Thoracic aorta (tissue), 2 donors: ENCODE measurements at places on chromosomes 11 and 22.
A peak's percentile ranks its signal among the peaks of the same experiment; 100 is the strongest.

- DNase-seq: no peak
Measured at GRCh38 chr11:61155312-61155711, 5.9 kb downstream of the VPS37C start.

GRCh38 chr11:8613036-8613435 lies 19.0 kb upstream of the STK33 start:
- DNase-seq: no peak

GRCh38 chr11:104286129-104286528 lies 122.2 kb upstream of the PDGFD start:
- DNase-seq: no peak

- no peak for DNase-seq
Measured at GRCh38 chr11:8093931-8094575, 13.0 kb downstream of the TUB start.

- no peak for DNase-seq
Measured at GRCh38 chr11:69486056-69486772, 4.8 kb downstream of the LINC01488 start.

- DNase-seq: no peak
Measured at GRCh38 chr22:36430863-36431262, 43.1 kb upstream of the MYH9 start.

DNA sequence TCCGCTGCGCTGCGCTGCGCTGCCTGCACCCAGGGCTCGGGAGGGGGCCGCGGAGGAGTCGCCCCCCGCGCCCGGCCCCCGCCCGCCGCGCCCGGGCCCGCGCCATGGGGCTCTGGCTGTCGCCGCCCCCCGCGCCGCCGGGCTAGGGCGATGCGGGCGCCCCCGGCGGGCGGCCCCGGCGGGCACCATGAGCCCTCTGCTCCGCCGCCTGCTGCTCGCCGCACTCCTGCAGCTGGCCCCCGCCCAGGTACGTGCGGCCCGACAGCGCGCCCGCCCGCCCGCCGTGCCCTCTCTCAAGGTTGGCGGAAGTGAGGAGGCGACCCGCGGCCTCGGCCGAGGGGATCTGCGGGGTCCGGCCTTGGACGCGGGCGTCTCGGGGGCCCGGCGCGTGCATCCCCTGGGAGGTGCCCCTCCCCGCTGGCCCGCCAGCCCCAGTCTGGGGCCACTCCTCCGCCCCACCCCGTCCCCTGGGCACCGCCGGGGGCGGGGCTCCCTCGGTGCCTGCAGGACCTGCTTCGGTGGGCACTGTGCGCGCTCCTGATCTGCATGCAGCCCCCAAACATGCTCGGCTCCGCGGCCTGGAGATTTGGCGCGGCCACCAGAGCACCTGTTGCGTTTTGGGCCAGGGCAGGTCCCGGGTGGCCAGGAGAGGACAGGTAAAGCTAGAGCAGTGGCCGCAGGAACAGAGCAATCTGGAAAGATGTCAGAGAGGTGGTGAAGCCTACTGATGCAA lies 429 bp downstream of the VEGFB start:
- no peak for DNase-seq

GRCh38 chr11:44483919-44484610 lies 81.4 kb upstream of the CD82 start:
- DNase-seq: no peak

DNA sequence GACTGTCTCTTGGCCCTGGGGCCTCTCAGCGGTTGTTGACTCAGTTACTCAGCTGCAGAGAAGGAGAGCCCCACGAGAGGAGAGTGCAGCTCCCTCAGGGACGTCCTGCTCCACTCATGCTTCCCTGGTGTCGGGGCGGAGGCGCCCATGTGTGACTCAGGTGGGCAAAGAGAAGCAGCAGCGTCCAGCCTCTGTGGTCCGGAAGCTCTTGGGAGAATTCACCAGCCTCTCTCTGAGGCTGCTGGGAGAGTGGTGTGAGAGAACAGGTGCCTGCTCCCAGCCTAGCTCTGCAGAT lies 25.7 kb downstream of the GLB1L2 start:
- no peak for DNase-seq

GRCh38 chr11:85947431-85948272 lies 92.5 kb downstream of the CCDC83 start:
- DNase-seq: no peak

DNA sequence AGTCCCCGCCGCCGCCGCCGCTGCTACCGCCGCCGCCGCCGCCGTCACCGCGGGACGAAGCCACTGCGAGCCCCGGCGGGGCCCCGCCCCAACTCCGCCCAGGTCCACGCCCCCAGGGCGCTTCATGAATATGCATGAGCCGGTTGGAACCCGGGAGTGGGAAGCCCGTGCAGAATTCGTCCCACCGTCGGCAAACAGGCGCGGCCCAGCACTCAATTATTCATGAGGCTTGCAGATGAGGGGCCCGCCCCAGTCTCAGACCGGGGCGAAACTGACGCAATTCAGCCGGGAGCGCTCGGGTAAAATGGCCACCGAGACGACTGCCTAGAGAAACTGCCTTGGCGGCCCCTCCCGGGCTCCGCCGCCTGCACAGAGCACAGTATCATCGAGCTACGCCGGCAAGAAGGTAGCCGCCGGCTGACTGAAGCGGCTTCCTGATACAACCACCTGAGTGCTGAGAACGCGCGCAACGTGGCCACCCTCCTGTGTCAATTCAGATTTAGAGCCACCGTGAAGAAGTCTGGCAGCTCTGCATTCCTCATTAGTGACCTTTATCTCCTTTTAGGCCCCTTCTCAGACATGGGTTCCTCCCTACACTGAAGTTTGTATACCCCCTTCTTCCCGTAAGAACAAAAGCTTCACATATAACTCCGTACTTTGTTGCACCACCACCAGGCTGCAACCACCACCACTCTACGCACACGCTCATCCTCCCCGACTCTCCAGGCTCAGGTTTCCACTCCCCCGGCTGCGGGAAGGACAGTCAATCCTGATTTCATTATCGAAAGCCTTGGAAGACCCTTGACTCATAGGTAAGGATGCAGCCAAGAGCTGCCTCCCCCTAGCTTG lies at the start of gene TNKS1BP1:
Gene TNKS1BP1 (minus strand): TSS at position 67 of the 849 bp plus-strand sequence. CDS start 3,067 bp downstream, outside the sequence.
- peak; percentile 93 for DNase-seq

GRCh38 chr11:30733748-30734147 lies 147.6 kb upstream of the MPPED2 start:
- no peak for DNase-seq

GRCh38 chr11:115518983-115519628 lies 14.9 kb upstream of the CADM1 start:
- DNase-seq: no peak

DNA sequence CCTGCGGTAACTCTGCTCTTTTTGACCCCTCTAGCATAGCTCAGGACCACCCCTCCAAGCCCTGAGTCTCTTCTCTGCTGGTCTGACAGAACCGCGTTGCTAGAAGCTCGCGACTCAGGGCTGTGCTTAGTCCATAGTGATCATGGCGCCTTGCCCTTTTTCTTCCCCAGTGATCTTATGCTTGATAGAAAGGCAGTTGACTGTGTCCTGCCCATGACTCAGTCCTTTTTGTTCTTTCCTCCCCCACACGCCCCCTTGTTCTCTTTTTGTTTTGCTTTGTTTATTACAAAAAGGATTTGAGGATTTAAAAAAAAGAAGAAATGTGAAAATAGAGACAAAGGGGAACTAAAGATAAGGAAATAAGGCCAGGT lies 17.5 kb downstream of the IL17RA start:
- DNase-seq: no peak

GRCh38 chr11:111456859-111457730 lies 55.1 kb downstream of the BTG4 start:
- no peak for DNase-seq

GRCh38 chr11:66701432-66702240 lies 23.9 kb upstream of the RBM4B start:
- DNase-seq: no peak

GRCh38 chr22:26681395-26681821 lies 24.0 kb downstream of the MIAT start:
- no peak for DNase-seq

- DNase-seq: no peak
Measured at GRCh38 chr11:91174734-91175133, 951.9 kb upstream of the CHORDC1 start.

GRCh38 chr11:72227316-72228228 lies 3.0 kb downstream of the INPPL1 start:
- no peak for DNase-seq

DNA sequence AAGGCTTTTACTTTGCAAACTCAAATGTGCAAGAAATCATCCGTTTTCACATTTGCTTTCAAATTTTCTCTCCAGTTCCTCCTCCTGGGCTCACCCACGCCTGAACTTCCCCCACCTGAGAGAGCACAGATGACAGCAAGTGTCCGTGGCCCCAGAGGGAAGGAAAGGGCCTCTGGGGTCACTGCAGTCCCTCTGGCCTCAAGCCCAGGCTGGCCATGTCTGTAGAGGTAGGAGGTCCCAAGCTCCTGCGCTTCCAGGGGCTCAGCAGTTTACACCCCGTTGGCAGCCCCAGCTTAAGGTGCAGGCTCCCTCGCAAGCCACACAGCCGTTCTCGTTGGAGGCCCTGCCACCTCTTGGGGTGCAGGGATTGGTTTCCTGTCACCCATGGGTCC lies 40.5 kb upstream of the PRDM11 start:
- no peak for DNase-seq

DNA sequence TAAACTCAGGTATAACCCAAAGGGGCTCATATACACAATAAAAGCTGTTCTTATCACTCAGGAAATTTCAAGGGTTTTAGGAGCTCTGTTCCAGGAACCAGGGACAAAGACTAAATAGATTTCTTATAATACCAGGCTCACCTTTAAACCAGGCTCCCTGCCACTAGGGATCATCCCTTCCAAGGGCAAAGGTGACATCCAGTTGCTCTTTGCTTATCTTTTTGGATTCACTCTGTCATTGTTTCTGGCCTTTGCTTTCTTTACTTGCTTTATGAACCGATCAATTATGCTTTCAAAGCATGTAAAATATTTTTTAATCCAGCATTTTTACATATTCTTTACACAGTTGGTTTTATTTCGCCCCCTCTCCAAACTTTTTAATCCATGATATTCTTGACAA lies 321.7 kb upstream of the SYN3 start:
- no peak for DNase-seq

DNA sequence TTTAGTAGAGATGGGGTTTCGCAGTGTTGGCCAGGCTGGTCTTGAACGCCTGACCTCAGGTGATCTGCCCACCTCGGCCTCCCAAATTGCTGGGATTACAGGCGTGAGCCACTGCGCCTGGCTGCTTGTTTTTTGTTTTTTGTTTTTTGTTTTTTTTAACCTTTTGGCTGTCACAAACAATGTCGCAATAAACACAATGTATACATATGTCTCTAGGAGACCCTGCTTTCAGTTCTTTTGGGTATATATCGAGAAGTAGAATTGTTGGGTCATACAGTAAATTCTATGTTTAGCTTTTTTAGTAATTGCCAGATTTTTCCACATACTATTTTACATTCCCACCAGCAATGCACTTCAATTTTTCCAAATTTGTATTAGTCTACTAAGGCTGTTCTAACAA lies 28.0 kb downstream of the RBX1 start:
- no peak for DNase-seq

DNA sequence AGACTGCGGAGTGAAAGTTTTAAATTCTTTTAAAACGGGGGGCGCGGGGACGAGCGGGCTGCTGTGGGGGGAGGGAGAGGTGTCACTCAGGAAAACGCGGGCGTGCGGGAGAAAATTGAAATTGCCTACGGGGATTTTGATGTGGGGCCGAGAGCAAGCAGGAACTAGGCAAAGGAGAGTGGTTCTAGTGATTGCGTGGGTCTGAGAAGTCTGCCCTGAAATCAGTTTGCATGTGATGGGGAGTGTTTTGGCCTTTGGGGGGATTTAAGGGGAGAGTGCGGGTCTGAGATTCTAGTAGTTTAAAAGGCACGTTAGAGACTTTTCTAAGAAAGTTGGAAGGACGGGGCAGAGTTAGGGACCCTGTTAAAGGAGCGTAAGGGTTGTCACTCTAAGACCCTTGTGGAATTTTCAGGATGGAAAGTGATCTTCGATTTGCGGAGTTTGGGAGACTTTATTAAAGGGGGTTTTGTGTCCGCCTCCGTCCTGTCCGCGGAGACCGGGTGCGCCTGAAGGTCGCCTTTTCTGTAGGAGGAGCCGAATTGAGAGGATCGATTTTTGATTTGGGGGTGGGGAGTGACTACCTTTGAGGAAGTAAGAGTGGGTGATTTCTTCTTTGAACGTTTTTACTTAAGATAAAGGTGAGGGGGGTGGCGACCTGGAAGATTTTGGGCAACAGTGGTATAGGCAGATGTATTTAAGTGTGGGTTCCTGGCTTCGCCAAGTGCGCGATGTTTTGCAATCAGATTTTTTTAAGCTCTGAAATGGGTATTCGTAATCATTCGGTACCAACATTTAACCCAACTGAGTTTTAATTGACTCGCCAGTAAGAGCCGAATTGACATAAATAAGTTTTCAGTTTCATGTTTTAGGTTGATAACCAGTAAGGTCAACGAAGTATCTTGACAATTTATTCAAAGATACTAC lies 1.1 kb downstream of the EED start:
- DNase-seq: no peak

DNA sequence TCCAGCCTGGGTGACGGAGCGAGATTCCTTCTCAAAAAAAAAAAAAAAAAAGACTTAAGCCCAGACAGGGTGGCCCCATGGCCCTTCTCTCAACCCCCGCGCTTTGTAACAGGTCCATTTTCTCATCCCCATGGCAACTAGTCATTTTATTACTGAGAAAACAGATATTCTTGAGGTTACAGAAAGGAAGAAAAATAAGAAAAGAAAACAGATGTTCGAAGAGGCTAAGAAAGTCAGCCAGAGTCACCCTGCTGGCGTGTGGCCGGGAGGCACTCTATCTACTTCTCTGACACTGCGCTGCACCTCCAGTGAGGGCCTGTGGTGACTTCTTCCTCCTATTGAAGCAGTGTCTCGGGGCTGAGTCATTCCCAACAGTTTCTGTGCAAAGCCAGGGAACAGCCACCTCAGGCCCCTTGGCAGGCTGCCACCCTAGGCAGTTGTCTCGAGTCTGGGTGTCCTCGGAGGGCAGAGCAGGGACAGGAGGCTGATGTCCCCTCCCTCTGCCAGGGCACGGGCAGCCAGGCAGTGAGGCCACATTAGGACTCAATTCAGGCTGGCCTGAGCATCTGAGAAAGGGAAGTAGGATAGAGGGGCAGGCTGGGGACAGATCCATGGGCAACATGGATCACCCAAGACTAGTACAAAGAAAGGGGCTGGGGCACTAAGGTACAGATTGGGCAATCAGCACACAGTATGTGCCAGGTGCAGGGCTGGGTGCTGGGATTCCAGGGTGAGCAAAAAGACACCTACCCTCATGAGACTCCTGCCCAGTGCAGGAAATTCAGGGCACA lies 16.4 kb upstream of the SYVN1 start:
- peak; percentile 85 for DNase-seq

DNA sequence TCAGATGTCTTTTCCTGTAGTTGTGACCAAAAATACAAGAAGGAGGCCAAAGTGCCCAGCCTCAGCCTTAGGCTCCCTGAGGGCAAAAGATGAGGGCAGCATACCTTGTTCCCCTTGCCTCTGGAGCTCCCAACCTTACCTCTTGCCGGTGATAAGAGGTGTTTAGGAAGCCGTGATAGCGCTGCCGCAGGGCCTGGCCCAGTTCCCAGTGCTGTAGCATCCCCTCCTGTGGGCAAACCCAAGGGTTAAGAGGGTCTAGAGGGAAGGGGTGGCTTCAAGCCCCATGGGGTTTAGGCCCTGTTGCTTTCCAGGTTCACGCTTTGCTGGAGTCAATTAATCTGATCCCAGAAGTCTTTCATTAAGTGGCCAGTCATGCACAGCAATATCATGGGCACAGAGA lies 1.1 kb downstream of the ACP2 start:
- no peak for DNase-seq

GRCh38 chr11:112525844-112526590 lies 265.4 kb upstream of the PLET1 start:
- DNase-seq: no peak
